Ovary (tissue), 10 donors: ENCODE measurements at places on chromosomes 12 and 14.

GRCh38 chr14:72463291-72463866, 430.5 kb downstream of the DPF3 start:
- H3K36me3 ChIP-seq = no peaks in the 10 kb centered on the region
- H3K27me3 ChIP-seq = no peaks in the 10 kb centered on the region
- DNase-seq = no peak

DNA sequence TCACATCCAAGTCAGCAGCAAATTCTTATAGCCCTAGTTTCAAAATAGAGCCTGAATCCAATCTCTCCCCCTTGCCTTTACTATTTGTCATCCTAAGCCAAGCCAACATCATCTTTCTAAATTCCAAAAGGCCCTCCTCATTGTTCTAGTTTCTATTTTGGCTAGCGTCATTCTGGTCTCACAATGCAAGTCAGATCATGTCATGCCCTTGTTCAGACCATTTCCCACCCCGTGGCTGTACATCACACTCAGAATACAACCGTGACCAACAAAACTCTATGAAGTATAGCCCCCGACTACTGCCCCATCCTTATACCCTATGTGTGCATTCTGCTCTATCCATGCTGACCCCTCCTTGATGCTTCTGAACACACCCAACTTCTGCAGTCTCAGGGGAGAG, 12.3 kb upstream of the GNG2 start:
- H3K4me3 ChIP-seq = no peak overlapping the region
- no peak overlapping the region for H3K27ac ChIP-seq

DNA sequence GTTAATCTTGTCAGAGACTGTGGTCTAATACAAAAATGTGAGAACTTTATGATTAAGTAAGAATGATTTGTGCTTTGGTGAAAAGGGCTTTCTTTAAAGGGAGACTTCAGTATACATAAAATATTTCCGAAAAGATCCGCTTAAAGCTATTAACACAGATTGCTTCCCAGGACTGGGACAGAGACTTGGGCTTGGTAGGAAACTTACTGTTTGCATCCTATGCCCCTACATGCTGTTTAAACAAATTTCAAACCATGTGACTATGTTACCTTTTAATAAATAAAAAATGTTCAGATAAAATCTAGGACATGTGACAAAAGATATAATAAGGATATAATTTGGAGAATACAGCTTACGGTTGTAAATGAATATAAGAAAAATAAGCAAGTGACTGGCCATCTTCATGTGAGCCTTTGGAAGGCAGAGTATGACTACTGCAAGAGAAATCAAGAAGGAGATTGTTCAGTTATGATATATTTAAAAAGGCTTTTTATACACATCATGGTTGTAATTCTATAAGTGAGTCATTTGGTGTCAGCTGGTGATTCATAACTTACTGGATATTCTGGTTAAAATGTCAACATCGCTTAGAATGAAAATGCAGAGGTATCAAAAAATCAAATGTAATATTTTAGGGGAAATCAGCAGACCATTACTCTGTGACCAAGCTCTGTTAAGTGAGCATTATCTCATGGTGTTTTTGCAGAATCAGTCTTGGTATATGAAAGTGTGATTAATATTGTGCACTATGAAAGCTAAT, 234.7 kb upstream of the E2F7 start:
- no peaks in the 10 kb centered on the region for H3K4me1 ChIP-seq
- no peaks in the 10 kb centered on the region for H3K36me3 ChIP-seq
- H3K4me3 ChIP-seq = no peak overlapping the region
- DNase-seq = no peak

- H3K27me3 ChIP-seq = no peaks in the 10 kb centered on the region
- no peak overlapping the region for H3K27ac ChIP-seq
- H3K36me3 ChIP-seq = no peaks in the 10 kb centered on the region
- peaks cover 2% of the 10 kb centered on the region for H3K4me1 ChIP-seq
- H3K4me3 ChIP-seq = no peak overlapping the region
Observed at GRCh38 chr12:29702972-29703371, 80.8 kb downstream of the TMTC1 start.

DNA sequence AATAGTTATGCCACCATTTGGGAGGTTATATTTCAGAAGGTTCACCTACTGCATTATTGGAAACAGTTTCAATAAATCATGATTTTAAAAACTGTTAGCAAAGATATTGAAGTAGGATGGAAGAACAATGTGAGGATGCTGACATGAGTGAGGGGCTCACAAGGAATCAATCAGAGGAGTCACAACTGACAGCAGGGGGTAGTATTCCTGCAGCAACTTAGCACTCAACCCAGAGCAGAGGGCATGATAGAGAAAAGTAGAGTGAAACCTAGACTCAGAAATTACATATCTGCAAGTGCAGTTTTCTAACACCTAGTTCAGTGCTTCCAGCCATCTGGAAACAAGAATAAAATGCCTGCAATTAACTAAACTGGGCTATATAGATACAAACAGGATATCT, 772.5 kb upstream of the USP15 start:
- H3K36me3 ChIP-seq = no peaks in the 10 kb centered on the region
- DNase-seq = no peak
- no peak overlapping the region for H3K27ac ChIP-seq
- no peaks in the 10 kb centered on the region for H3K27me3 ChIP-seq
- no peak overlapping the region for H3K4me3 ChIP-seq
- no peaks in the 10 kb centered on the region for H3K4me1 ChIP-seq

- no peaks in the 10 kb centered on the region for H3K36me3 ChIP-seq
- H3K4me1 ChIP-seq = peaks cover 5% of the 10 kb centered on the region
- no peak overlapping the region for H3K4me3 ChIP-seq
- no peaks in the 10 kb centered on the region for H3K27me3 ChIP-seq
Observed at GRCh38 chr12:15627995-15628945, 160.9 kb downstream of the EPS8 start.

DNA sequence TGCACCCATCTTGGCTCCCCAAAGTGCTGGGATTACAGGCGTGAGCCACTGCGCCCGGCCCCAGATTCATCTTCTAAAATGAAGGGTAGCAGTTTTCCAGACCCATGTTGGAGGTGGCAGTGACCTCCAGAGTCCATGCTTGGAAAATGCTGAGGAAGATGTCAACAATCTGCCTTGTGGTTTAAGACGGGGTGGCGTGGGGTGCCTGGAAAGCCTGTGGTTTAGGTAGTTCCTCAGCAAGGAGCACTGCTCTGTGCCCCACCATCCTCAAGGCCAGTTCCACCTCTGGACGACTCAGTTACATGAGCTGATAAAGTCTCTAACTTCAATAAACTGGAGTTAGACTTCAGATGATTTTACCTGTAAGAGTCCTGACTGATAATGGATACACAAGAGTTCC, 48.6 kb downstream of the DRAM1 start:
- H3K4me1 ChIP-seq = peaks cover 3% of the 10 kb centered on the region
- no peaks in the 10 kb centered on the region for H3K36me3 ChIP-seq
- no peak overlapping the region for H3K4me3 ChIP-seq
- no peak for DNase-seq
- H3K27me3 ChIP-seq = no peaks in the 10 kb centered on the region
- H3K27ac ChIP-seq = peak overlapping the region; percentile 48
